ENCODE measurements at places on chromosomes 3 and 15.

DNA sequence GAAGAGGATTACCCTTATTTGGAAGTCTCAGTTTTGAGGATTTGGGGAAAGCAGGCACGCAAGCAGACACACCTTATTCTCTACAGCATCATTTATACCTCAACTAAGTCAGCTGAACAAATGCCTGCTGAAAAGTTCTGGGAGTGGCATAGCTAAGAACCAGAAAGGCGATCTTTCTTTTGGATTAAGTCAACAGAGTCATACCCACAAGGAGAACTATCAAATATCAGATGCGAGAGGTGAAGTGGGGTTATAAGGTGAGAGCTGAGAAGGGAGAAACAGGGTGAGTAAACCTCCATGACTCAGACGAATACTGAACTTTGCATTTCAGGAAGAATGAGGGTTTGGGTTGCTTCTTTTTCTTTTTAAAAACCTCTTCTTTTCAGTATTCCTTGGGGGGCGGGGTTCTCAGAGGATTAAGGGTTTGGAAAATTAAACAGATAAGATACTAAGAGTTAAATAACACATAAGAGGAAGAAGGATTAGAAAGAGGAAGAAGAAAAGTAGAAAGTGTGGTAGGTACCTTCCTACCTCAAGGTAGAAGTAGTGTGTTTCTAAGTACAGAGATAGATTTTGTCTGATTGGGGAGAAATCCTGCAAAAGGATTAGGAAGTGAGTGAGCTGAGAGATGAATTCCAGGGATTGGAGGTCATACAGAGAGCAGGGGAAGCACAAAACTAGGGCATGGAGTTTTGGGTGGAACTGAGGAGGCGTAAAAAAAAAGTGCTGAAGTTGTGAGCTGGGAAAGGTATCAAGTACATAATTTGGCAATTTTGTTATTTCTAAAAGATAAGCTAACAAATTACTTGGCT lies 41.3 kb upstream of the ICE2 start:
- DNase-seq, result no peak

DNA sequence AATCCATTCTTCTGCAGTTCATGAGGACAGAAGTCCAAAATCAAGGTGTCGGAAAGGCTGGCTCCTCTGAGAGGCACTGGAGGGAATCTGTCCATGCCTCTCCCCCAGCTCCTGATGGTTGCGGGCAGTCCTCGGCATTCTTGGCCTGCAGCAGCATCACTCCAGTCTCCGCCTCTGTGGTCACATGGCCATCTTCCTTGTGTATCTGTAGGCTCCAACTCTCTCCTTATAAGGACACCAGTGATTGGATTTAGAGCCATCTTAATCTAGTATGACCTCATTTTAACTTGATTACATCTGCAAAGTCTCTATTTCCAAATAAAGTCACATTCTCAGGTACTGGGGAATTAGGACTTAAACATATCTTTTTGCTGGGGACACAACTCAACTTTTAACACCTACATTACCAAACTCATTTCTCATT lies 56.0 kb upstream of the FLNB start:
- no peak for DNase-seq

DNA sequence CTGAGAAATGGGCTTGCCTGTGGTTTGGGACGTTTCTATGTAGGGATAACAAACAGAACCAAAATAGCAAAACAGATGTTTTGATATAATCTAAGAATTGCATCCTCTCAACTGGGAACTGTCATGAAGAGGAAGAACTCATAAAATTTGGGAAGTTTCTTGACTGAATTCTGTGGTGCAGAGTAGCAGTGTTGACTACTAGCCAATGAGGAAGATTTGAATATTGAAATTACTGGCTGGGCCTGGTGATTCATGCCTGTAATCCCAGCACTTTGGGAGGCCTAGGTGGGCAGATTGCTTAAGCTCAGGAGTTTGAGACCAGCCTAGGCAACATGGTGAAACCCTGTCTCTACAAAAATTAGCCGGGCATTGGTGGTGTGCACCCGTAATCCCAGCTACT lies 42.2 kb downstream of the ZNF609 start:
- no peak for DNase-seq

GRCh38 chr3:65402597-65402996 lies 636.1 kb downstream of the MAGI1 start:
- DNase-seq, result no peak

- no peak for DNase-seq
Measured at GRCh38 chr3:102084006-102084405, 234.7 kb downstream of the NFKBIZ start.

DNA sequence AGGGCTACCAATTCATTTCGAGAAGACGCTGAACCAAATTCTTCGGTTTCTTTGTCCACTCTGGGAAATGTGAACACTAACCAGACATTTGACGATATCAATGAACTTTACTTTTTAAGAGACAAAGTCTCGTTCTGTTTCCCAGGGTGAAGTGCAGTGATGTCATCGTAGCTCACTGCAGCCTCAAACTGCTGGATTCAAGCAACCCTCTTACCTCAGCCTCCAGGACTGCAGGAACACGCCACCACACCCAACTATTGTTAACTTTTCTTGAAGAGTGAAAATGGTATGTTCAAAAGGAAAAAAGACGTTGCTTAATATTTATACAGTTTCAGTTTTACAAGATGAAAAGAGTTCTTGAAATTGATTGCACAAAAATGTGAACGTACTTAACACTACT lies 30.6 kb downstream of the MB21D2 start:
- no peak for DNase-seq

- DNase-seq, result no peak
Measured at GRCh38 chr15:101101676-101102075, 150.2 kb downstream of the CHSY1 start.

DNA sequence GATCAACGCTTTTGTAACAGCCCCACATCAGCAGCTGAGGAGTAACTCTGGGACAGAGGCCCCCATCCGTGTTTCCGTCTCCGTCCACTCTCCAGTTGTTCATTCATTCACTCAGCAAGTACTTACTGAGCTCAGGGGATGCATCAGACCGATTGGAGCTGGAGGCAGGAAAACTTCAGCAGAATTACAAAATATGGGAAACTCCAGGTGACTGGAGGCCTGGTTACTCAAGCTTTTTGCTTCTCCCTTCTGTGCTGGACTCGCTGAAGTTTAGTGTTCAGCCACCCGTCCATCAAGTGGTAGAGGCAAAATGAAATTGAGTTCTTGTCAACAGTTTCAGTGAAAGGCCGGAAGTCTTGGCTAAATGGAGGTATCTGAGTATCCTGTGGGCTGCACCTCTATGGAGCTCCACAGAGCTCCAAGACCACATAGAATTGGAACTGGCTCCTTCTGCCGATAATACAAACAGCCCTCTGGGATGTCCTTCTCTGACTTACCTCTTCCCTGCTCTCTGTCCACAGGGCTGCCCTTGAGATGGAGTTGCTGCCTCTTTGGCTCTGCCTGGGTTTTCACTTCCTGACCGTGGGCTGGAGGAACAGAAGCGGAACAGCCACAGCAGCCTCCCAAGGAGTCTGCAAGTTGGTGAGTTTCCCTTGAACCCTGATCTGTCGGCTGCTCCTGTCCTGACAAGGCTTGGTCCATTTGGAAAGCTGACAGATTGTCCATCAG lies 14.7 kb downstream of the NRROS start:
- DNase-seq, result no peak

GRCh38 chr15:82126346-82126745 lies 80.5 kb upstream of the MEX3B start:
- no peak for DNase-seq

DNA sequence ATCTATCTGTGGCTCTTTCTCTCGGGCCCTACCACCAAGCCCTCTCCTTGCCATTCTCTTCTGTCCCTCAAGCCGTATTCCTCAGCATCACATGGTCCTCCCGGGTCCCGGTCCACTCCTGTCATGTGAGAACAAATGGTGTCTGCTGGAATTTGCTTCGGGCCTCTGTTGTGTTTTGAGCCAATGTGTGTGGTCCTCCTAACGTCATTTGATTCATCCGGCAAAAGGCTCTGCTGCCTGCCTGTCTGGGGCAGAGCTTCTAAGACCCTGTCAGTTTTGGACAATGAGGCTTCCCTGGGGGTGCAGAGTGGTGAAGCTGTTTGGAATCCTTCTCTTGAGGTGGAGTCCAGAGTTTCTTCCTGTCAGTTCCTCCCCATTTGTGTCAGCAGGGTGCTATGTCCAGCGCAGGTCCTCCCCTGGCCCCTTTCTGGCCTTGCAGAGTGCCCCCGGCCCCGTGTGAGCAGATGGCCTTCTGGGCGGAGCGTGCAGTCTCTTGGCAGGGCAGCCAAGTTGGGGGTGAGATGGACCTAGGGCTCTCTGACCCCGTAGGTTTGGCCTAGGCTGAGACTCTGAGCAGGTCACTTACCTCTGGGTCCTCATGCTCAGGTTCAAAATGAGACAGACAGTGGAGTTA lies 93.6 kb downstream of the APBA2 start:
- DNase-seq, result no peak

DNA sequence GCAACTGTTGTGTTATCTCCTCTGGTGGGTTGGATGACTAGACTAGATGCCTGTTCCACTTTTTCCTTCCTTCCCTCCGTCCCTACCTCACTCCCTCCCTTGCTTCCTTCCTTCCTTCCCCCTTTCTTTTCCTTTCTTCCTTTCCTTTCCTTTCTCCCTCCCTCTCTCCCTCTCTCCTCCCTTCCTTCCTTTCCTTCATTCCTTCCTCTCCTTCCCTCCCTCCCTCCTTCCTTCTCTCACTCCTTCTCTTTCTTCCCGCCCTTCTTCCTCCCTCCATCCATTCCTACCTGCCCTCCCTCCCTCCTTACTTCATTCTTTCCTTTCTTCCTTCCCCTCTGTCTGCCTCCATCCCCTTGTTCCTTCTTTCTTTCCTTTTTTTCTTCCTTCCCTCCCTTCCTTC lies 1045.3 kb downstream of the OTOL1 start:
- DNase-seq, result no peak

- DNase-seq, result no peak
Measured at GRCh38 chr3:139093840-139094239, 49.1 kb upstream of the PRR23C start.
